Fibroblast of gingiva (primary cell): ENCODE measurements at places on chromosomes 13 and 19.

- DNase-seq, result no peak
Observed at GRCh38 chr13:69970520-69970919, 137.1 kb upstream of the ATXN8OS start.

GRCh38 chr19:42277821-42278451 is 8.9 kb downstream of the CIC start:
- peak; percentile 77 for DNase-seq

- no peak for DNase-seq
Observed at GRCh38 chr19:45821103-45821521, 6.0 kb upstream of the RSPH6A start.

DNA sequence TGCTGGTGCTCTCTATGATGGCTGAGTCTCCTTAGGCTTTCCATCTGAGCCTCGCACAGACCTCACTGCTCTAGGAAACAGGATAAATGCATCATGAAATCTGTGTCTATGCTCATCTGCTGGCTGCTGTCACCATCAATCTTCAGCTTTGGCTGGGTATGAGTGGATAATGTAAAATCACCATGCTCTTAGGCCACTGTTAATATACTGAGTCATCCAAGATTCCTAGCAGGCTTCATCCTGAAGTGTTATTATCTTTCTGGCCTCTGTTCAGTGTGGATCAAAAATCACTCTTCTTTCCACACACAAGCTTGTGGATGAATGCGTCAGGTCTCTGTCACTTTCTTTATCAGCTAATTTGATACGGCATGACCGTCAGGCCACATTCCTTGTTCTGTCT is 317.4 kb downstream of the NALCN start:
- no peak for DNase-seq

GRCh38 chr13:91323349-91323748 is 24.1 kb upstream of the MIR17HG start:
- DNase-seq, result no peak

DNA sequence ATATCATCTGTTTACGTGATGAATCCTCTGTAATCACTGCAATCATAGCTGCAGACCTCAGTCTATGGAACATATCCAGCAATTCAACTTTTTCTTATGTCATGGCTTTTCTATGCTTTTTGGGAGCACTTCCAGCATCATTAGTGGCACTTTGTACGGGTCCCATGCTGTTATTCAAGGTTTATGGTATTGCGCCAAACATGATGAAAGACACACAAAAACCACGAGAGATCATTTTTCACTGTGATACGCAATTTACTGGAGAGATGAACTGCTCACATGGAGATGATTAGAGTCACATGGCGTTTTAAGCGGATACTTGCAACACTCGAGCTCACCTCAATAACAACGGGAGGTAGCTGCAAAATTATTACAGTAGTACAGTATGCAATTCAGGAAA is 2101.7 kb upstream of the PCDH20 start:
- DNase-seq, result peak; percentile 80

DNA sequence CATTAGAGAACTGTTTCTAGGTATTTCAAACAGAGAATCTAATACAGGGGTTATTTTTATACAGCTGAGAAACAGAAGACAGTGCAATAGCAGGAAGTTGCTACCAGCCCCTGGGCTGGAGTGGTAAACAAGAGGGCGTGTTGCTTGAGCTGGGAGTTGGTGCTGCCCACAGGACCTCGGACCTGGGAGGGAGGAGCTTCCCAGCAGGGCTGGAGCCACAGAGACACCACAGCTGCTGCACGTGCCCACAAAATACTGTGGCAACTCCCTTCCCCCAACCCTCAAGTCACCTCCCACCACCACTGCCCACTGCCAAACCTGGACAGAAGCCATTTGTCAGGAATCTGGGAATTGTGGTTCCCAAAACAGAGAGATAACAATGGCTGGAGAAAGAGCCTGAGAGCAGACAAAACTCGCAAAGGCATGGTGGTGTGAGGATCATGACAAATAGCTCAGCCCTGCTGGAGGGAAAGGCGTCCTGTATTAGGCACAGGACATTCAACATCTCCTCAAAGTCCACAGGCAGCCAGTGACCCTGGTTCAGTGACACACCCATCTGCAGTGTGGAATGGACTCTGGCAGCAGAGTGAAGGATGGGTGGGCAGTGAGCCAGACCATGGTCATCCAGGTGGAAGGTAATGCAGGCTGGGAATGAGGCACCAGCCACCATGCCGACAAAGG is 57.2 kb downstream of the SPATA13 start:
- peak; percentile 13 for DNase-seq

GRCh38 chr13:97202761-97203160 is 19.4 kb upstream of the MBNL2 start:
- no peak for DNase-seq

GRCh38 chr13:48403913-48404312 is 9.0 kb downstream of the LPAR6 start:
- DNase-seq, result no peak

DNA sequence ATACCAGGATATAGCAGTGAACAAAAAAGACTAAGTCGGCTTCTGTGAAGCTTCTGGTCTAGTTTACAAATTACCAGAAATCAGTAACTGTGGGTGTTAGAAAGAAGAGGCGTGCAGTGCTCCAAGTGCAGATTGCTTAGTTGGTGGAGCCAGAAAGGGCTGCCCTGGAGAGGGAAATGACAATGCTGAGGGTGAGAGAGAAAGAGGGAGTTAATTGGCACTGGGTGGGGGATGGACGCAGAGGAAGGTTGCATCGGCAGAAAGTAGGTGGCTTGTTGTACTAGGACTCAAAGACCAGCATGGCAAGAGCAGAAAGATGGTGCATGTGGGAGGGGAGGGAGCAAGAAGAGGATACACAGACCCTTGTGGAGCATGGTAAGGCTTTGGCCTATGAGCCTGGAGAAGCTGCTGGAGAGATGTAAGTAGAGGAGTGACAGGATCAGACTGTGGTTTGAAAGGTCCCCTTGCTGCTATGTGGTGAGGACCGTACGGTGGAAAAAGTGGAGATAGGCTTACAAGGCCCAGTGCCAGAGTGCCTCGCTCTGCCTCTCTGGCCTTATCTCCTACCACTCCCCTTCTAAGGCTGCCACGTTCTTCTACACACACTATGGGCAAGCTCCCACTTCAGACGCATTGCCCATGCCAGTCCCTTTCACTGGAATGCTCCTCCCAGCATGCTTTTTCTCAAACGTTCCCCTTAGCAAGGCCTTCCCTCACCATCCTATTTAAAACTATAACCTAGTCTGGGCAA is 13.5 kb downstream of the SMG9 start:
- DNase-seq, result no peak

DNA sequence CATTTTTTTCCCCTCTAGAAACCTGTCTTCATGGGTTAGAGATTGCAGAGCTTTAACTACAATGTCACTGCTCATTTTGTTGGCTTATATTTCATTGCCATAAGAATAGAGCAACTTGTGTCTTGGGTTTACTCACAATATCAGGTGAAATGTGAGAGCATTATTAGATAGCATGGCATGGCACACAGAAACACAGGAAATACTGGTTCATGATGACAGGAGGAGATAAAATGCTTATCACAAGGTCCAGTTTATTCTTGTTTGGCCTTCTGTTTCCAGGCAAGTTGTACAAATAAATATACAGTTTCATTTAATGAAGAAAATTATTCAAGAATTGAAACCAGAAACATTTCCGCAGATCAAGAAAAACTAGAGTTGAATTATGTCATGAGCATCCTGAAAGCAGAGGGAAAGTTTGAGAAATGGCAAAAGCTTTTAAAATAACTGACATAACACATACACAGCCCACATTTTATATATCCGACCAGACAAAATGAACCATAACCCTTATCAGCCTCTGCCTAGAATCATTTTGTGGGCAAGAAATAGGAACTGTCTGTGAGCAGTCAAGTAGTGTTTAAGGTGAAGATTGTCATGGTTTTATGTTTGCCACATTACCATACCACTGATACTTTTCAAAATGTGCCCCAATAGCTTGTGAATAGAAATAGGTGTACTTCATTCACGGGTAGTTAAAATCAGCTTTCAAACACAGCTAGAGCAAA is 297.9 kb upstream of the ARGLU1 start:
- no peak for DNase-seq

- no peak for DNase-seq
Observed at GRCh38 chr19:609004-609346, 19.3 kb downstream of the HCN2 start.

GRCh38 chr19:2627319-2627829 is 75.1 kb downstream of the GNG7 start:
- peak; percentile 93 for DNase-seq

GRCh38 chr13:25192489-25192888 is 20.4 kb upstream of the AMER2 start:
- DNase-seq, result no peak

GRCh38 chr13:101945435-101945834 is 456.4 kb downstream of the FGF14 start:
- no peak for DNase-seq

DNA sequence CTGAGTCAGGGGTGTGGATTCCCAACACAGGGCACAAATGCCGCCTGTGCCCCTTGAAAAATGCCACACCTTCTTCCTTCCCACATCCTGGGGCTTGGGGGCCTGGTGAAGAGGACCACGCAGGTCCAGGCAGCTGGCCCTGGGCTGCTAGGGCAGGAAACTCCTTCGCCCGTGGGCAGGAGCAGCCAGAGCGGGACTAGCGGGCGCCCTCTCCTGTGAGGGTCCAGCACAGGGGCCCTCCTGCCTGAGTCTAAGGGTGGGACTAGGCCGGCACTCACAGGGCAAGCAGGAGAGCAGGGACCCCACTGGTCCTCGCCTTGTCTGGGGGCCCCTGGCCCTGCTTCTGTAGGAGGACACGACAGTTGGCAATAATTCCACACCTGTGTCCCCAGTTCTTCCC is 7.5 kb upstream of the CEBPA start:
- DNase-seq, result no peak

GRCh38 chr19:23887642-23888041 is 27.0 kb upstream of the ZNF726 start:
- no peak for DNase-seq

GRCh38 chr19:4508698-4509097 is 9.6 kb downstream of the PLIN4 start:
- DNase-seq, result no peak

DNA sequence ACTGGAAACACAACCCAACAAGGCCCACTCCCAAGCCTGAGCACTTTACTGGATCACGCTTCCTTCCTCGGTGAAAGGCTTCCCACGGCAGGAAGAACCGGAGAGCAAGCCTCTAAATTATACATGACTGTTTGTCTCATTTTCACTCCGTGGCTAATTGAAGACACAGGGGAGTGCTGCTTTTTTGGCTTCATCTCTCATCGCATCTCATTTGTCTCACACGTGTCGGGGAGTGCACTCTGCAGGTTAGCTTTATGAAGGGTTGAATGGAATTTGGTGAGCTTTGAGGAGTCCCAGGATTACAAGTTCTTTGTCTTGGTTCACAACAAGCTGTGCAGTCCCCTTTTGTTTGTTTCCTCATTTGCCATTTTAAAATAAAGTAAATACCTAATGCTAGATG is 544.6 kb downstream of the GPC6 start:
- no peak for DNase-seq

- no peak for DNase-seq
Observed at GRCh38 chr19:11434703-11435056, 241 bp downstream of the ODAD3 start.

DNA sequence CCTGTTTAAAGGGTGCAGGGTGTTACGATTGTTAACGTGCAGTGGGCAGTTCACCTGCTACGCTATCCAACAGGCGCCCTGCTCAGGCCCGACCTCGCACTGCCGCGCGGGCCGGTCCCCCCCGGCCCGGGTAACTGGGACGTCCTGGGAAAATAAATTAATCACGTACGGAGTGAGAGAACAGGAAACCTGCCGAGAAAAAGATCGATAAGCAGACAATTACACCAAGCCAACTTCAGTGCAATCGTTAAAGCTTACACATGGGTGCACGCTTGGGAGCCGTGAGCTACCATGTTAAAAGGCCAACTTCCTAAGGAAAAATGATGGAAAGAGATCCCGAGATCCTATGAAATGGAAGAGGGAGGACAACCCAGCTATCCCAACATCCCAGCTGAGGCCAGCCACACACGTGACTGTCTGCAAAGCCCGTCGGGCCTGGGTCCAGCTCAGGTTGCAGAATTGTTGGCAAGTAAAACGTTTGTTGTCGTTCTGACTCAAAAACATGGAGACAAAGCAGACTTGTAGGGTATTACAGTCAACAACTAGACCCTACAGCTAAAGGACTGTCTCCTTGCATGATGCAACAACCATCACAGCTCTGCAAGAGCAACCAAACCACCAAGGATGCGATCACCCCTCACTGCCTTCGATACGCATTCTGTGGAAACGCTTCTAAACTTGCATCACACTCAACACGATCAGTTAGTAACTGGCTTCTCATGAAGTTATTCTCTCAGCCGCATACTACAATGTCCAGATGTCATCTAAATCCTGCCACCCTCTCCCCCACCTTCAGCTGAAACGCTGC is 741 bp upstream of the TUBGCP3 start:
- no peak for DNase-seq

- no peak for DNase-seq
Observed at GRCh38 chr19:55153652-55154264, 3.8 kb downstream of the TNNI3 start.

- DNase-seq, result no peak
Observed at GRCh38 chr19:38281811-38282566, 17.6 kb downstream of the SPINT2 start.

GRCh38 chr19:906480-906879 is 6.5 kb downstream of the R3HDM4 start:
- no peak for DNase-seq

GRCh38 chr19:30148039-30148790 is 206.2 kb downstream of the URI1 start:
- DNase-seq, result no peak

- DNase-seq, result no peak
Observed at GRCh38 chr19:55096061-55096701, 20.5 kb downstream of the EPS8L1 start.

DNA sequence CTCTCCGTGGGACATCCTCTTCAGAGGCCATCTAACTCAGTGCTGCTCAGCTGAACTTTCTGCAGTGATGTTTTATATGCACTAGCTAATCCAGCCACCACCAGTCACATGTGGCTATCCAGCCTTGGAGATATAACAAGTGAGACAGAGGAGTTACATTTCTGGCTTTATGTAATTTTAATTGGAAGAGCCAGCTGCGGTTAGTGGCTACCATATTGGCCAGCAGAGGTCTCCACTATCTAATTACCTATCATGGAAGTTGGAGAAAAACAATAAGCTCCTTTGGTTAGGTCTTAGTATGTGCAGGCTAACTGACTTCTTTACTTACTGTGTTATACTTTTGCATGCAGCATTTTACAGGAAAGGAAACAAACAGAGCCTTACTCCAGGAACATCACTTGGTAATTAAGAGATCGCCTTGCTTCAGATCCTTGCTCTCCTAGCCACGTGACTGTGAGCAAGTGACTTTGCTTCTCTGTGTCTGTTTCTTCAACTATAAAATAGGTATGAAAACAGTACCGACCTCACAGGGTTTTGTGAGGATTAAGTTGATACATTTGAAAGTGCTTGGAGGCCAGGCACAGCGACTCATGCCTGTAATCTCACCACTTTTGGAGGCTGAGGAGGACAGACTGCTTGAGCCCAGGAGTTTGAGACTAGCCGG is 1.6 kb upstream of the KLK10 start:
- peak; percentile 24 for DNase-seq
